IMR-90 (cell line): ENCODE measurements at places on chromosomes 3 and 15.

- no peak for DNase-seq
Measured at GRCh38 chr3:126452213-126452612, 23.5 kb downstream of the ZXDC start.

- DNase-seq = peak; percentile 96
Measured at GRCh38 chr3:64224826-64225610, at the start of gene PRICKLE2. TSS of gene PRICKLE2 (minus strand) at chr3:64225466. CDS start at chr3:64198927, 26,539 bp downstream.

DNA sequence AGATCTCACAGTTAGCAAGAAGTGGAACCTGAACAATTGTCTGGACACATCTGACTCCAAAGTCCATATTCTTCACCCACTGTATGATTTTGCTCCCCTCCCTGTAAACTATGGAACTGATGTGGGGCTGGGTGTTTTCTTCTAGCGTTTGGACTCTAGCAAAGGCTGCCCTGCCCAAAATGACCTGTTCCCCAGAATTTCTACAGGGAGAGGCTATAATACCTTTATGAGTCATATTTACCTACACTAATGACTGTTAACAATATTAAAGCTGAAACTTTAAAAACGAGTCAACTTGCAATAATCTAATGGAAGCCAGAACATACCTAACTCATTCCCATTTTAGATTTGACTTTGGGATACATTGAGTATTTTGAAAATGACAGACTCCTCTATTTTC lies 531.2 kb upstream of the CFAP20DC start:
- no peak for DNase-seq

DNA sequence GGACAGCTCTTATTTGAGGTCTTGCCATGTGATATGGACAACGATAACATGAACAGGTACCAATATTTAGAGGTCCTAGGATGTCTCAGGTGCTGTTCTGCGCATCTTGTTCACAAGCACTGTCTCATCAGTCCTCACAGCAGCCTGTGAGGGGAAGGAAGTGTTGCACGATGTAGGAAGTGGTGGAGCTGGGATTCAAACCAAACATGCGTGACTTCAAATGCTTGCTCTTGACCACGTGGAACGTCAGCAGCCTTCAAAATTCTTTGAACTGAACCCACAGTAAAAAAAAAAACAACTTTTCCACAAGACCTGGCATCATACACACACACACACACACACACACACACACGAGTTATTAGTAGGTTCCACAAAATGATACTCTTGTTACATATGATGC lies 153.4 kb upstream of the SMAD3 start:
- DNase-seq = no peak

GRCh38 chr15:66066005-66066404 lies 187.5 kb downstream of the MEGF11 start:
- DNase-seq = no peak

GRCh38 chr15:55829826-55830225 lies 86.9 kb upstream of the PRTG start:
- no peak for DNase-seq

- DNase-seq = peak; percentile 92
Measured at GRCh38 chr15:41024131-41024530, 70.9 kb downstream of the CHAC1 start.

DNA sequence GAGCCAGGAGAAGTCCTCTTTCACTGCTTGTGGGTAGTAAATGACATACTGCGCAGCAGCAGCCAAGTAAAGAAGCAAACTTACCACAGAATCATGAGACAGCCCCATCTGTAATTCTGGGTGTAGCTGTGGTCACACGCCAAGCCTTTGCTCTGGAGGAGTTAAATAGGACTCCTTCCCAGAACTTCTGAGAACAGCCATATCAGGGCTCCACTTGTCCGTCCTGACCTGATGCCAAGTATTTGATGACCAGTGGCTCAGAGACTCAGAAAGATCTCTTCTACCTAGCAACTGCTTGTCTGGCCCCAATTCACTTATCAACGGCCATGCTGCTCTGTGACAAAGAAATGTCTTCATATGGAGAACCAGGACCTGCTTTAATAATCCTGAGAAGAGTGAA lies 20.6 kb upstream of the GOLIM4 start:
- DNase-seq = no peak

GRCh38 chr3:4406746-4407568 lies 60.1 kb downstream of the SUMF1 start:
- DNase-seq = peak; percentile 37

DNA sequence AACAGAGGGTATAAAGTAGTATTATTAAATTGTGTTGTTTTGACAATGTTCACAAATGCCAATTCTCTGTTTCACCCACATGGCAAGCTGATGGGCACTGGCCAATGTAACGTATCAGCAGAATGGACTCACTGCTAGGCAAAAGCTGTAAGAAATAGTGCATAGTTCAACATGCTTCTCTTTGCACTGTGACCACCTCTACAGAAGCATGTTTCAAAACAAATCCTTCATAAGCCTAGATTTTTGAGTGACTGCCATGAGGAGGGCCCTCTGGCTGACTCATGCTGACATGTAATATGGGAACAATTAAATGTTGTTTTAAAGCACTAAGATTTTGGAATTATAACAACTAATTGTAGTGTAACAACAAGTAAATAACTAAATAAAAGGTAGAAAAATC lies 3.2 kb downstream of the GBE1 start:
- DNase-seq = peak; percentile 77

DNA sequence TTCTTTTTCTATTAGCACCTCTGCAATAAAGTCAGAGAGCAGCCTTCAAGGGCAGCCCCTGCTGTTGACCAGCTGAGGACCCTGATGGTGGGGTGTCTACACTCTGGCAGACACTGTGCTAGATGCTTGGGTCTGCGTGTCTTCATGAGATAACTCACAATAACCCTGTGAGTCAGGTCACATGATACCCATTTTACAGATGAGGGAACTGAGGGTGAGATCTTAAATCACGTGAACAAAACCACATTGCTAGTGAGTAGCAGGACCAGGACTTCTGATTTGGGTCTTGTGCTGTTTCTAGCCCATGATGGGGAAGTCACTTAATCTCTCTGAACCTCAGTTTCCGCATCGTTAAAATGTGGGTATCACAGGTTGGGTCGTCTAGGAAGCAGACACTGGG lies 118.5 kb upstream of the LIPC start:
- no peak for DNase-seq

GRCh38 chr3:159806412-159806811 lies 182.2 kb upstream of the IL12A start:
- DNase-seq = peak; percentile 54

- DNase-seq = peak; percentile 41
Measured at GRCh38 chr3:194485468-194485880, 1.3 kb downstream of the ATP13A3 start.

- DNase-seq = no peak
Measured at GRCh38 chr3:11078826-11079515, 75.3 kb upstream of the HRH1 start.

DNA sequence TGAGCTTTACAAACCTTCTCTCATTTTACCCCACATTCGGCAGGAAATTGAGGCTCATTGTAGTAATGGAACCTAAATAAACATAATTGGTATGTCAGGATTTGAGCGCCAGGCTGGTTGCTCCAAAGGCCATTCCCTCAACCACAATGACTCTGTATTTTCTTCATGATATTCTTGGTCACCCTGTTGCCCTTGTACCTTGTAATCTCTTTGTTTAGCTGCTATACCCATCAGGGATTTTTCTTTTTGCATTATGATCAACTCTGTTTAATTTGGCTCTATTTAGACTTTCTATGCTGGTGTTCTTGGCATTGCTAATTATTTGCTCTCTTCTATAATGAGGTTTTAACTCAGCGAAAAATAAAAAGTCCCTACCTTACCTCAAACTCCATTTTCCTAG lies 29.8 kb downstream of the DUOX2 start:
- no peak for DNase-seq

DNA sequence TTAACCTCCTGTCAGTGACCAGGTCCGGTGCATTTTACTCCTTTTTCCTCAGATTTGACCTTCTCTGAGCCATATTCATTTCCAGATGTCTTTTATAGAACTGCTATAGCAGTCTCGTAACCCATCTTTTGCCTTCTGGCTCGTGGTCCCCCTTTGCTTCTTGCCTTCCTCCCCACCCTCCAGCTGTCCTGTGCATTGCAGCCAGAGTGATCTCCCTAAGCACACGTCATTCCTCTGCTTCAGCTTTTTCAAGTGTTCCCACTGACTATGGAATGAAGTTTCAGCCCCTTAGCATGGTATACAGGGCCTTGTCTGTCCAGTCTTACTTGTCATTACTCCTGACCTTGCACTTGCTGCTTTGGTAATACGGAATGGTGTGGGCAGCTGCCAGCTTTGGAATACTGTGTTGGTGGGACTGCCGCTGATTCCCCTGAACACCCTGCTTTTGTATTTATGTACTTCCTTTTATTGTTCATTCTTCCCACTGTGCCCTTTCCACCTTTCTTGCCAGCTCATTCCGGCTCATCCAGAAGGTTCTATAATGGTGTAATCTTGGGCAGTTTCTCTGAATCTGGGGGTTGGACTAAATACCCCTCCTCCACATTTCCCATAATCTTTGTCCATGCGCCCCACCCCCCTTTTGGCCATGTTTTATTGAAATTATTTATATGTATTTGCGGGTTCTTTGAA lies 38.9 kb downstream of the SLC25A26 start:
- peak; percentile 52 for DNase-seq

GRCh38 chr15:47675735-47676134 lies 41.6 kb upstream of the SEMA6D start:
- no peak for DNase-seq

GRCh38 chr3:138862531-138862923 lies 27.8 kb upstream of the PIK3CB start:
- DNase-seq = no peak

- no peak for DNase-seq
Measured at GRCh38 chr3:136050250-136050649, 84.7 kb downstream of the PPP2R3A start.

DNA sequence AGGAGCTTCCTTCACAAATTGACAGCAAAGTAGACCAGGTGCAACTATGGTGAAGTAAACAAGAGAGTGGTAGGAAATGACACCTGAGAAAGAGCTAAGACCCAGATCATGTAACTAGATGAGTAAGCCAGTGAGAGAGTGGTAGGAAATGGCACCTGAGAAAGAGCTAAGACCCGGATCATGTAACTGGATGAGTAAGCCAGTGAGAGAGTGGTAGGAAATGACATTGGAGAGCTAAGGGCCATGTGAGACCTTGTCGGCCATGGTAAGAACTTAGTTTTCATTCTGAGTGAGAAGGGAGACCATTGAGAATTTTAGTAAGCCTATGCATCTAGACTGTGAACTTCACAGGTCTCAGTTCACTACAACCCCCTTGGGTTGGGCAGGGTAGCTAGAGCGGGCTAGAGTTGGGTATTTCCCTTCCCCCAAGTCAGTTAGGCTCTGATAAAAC lies 5.4 kb upstream of the SENP7 start:
- peak; percentile 32 for DNase-seq

- DNase-seq = peak; percentile 96
Measured at GRCh38 chr3:9396301-9396631, 1.1 kb upstream of the SETD5 start.

DNA sequence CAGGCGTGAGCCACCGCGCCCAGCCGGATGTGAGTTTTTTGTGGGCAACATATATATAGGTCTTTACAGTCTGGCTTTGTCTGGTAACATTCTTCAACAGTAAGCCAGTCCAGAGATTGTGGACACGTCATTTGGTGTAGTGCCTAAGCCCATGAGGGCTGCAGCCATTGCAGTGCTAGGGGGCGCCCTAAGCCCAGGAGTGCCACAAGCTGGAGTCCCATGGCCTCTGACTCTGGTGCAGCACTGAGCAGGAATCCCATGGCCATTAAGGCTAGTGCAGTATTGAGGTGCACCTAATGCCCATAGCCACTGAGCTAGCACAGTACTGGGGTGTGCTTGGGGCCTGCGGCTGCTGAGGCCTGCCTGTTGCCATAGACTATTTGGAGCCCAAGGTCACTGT lies 136.4 kb upstream of the NDN start:
- DNase-seq = no peak

DNA sequence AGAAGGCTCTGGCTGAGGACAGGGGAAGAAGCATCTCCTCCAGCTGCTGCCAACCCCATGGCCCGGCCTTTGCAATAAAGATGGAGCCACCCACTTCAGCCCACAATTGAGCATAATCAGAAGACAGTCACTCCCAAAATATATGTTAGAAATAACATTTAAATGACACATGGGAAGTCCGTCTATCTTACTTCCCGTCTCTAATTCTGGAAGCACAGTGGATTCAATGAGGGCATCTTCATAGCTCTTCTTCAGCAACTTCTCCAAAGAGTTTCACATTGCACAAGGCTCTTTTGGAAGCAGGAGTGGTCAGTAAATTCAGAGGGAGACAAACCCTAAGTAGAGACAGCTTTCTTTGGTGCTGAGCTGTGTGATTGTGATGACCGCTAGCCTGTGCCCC lies 67.0 kb upstream of the SEC61A1 start:
- no peak for DNase-seq

DNA sequence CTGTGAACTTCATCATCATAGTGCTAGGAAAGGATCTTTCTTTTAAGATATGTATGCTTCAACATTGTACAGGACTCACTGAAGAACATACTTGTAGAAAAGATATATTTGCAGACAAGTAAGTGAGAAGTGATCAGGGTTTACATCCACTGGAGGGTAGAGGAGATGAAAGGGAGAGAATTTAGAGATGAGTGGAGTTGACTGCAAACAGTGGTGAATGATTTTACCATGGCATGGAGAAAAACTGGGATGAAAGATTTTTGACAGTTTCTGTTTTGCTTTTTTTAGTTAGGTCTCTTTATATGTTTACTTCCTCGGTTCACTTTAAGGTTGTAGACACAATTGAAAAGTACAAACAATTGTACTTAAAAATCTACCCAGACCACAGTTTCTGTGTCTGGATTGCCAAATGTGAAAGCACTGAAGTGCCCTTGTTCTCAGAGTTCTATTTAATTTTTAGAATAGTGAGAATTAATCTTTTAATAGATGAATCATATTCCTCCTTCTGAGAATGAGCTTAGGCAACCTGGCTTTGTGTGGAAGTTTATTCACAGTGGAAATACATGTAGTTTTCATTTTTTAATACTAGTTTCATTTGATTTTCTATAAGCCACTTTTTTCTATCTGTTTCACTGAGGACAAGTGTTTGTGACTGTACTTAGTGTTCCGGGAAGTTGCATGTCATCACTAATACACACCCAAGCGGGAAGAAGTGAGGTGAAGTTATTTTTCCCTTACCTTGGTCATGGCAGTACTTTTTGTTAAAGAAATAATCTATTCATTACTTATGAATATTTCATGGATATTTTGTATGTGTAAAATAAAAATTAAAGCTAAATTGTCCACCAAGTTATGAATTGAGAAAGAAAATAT lies 1.8 kb upstream of the GPR171 start:
- DNase-seq = no peak

DNA sequence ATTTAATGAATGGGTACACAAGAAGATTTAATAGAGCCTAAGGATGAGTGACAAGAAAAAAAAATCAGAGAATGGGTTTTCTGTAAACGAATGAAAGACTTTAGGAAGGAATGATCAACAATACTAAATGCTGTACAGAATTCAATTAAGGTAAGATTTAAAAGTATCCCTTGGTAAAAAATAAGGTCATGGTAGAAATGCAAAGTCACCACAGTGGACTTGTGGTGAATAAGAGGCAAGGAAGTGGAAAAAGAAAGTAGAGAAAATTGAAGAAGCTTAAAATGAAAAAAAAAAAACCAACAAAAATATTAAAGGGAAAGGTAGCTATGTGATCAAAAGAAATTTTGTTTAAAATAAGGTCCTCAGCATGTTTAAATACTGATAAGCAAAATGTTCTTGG lies 82.4 kb downstream of the PLSCR2 start:
- no peak for DNase-seq
